ENCODE measurements at places on chromosomes 3 and 15.

- DNase-seq = no peak
These were observed 44.8 kb downstream of the GATM start for GRCh38 chr15:45333550-45333949.

DNA sequence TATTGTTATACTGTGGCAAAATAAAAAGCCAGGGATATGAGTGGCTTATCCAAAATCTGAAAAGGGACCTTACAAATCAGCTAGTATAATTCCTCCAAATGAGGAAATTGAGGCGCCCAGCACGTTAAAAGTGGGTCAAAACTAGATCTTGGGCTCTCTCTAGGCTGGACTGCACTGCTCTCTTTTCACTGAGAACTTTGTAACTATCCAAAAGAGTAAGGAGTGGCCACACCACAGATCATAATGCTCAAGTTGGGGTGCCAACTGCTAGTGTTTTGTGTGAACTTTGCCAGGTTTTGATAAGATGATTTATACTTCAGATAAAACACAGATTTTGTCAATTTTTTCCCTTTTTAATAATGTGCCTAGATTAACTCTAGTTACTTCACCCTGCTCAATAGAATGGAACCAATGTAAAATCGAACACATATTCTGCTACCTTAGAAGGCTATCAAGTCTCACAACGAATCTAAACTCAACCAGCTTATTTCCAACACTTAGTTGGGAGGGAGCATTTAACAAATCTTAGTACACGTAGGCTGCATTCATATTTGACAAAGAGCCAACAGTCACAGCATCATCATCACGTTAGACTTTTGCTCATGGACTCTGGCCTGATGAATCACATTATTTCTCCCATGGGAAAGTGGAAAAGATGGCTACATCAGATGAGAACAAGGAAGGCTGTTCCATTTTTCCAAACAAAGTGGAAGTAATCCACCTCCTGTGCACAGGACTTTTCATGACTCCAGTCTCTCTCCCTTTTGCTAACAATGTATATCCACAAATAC, 64.4 kb downstream of the ABI3BP start:
- no peak for DNase-seq

- no peak for DNase-seq
These were observed 163.8 kb downstream of the ZIC1 start for GRCh38 chr3:147572970-147573340.

GRCh38 chr3:8470801-8471200, 30.8 kb upstream of the LMCD1 start:
- no peak for DNase-seq

DNA sequence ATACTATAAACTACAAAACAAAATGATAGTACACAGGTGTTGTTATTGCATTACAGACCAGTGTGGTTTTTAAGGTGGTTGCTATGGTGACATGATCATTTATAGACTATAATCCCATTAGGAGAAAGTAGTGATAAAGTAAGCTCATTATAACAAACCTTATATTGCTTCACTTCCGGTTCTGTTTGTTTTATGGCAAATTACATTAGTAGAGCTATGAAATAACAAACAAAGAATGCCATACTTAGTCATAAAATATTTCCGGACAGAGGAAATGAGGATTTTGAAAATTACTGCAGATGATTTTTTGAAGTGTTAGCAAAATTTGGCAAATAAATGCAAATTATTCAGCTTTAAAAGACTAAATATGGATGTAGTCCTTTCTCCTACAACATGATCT, 640.4 kb upstream of the ARPP21 start:
- no peak for DNase-seq

DNA sequence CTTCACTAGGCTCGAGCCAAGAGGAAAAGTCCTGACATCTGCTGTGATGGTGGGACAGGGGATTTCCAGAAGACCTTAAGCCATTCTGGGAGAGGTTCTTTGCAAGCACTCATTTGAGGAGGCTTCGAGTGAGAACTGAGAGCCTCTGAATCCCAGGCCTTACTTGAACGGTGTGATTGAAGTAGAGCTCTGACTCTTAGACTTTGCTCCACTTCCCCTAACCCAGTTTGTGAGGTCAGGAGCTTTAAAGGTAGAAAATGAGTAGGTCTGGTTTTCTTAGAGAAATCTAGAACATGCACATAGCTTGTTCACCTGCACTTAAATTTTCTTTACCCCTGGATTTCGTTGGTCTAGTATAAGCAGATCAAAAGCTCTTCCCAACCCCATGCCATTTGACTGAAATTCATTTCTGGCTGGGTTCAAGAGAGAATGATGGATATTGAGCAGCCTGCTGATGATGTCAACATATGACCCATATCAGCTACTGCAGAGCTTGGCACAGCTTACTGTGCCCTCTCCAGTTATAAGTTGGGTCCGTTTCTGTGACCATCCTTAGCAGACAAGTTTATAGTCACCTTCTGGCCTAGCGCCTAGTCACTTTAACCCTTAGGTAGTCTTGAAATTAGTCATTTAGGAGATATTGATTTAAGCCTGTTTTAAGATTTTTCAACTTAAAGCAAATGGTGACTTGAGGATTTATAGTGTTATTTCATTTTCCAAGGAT, 229.2 kb upstream of the CHRM5 start:
- no peak for DNase-seq

- no peak for DNase-seq
These were observed 46.7 kb upstream of the MYZAP start for GRCh38 chr15:57544848-57545480.

DNA sequence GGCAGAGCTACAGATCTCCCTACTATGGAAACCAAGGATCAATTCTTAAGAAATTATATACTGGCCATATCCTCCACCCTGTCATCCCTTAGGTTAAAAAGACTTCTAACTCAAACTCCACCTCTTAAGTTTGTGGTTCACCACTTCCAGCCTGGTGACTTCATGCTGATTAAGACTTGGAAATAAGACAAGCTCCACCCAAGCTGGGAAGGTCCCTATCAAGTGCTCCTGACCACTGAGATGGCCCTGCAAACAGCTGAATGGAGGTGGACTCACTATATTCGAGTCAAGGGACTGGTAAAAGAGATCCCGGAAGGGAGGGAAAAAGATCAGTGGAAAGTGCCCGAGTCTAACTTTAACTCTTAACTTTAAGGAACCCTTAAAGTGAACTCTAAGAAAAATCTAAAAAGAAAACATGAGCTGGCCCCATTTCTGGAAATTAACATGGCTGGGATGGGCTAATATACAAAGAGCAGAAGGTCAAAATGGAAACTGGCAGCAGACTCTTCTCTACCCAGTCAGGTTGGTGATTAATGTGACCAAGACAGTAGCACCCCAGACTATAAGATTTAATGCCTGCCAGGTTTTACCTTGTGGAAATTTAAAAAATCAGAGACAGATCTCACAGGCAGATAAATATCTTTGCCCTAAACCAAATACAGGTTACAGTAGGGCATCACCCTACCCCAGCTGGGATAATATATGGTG, 43.9 kb downstream of the PPCDC start:
- DNase-seq = no peak

DNA sequence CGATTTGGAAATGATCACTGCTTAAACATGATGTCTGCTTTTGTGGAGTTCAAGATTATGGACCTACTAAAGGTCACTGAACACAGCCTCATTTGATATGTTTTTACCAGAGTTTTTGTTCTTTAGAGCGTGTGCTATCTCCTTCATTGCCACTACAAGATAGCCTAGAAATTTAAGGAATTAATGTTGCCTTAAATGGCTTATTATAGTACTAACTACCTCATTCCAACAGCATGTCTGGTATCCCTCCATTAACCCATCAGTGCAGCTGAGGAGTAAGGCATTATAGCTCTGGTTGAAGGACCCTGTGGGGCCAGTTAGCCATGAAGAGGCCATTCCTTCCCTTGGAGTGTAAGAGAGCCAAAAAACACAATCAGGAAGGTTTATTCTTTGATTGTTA, 2.3 kb upstream of the FAM43A start:
- no peak for DNase-seq

Measured in NCI-H1694 treated with DMSO at 0.1 percent for 48 hours (cell line).